ENCODE measurements at places on chromosomes 3 and 15. TPM values are rescaled to one million over a fixed set of nuclear protein-coding genes. Genes with fewer than 3 reads are reported as not detected.

The SEMA4B gene
- 95.7 TPM for total RNA-seq

The TM4SF1 gene
- 154 TPM for total RNA-seq

The NPAP1 gene
- not detected for total RNA-seq

The FNDC3B gene
- total RNA-seq: 23.6 TPM

The ECE2 gene
- not detected for total RNA-seq

The HDC gene
- total RNA-seq: not detected

The TMEM158 gene
- 4.3 TPM for total RNA-seq

The DNAH12 gene
- not detected for total RNA-seq

The KATNBL1 gene
- total RNA-seq: 57.3 TPM

The CCDC54 gene
- not detected for total RNA-seq

The RASL12 gene
- not detected for total RNA-seq

The MNS1 gene
- 0.39 TPM for total RNA-seq

The LMCD1 gene
- 7.3 TPM for total RNA-seq

The FBXW12 gene
- not detected for total RNA-seq

The ZIC4 gene
- not detected for total RNA-seq

The GPR149 gene
- total RNA-seq: not detected

All from hair follicular keratinocyte (primary cell).